ENCODE measurements at places on chromosomes 7 and 10.

GRCh38 chr10:34959786-34960185, 130.4 kb downstream of the CUL2 start:
- DNase-seq, result no peak

DNA sequence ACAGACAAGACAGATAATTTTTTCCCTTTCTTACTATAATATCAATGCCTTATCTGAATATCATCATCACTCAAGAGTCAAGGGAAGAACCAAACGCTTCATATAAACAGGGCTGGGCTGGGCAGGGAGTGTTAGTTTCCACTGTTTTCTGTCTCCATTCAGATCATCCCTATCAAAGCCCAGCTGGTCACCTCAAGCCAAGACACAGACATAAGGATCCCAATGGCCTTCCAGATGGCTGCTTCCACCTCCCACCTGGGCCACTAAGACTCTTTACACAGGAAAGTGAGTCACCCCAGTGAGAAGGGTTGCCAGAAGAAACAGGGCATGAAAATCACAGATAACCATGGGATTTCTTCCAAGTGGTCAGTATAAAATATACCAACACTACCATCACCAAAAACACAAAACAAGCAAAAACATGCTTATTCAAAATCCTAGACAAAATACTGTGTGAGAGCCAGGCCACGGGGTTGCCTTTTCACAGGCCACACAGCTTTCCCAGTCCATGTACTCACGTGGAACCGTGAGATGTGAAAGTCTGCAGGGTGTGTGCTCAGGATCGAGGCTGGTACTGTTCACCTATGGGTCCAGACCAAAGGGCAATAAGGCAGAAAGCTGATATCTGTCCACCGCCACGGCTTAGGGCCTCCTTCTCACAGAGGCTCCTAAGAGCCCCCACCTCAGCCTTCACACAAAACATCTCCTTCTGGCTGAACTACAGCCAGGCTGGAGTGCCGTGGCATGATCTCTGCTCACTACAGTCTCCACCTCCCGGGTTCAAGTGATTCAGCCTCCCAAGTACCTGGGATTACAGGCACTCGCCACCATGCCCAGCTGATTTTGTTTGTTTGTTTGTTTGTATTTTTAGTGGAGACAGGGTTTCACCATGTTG, 5.7 kb downstream of the PRSS1 start:
- DNase-seq, result no peak

- no peak for DNase-seq
Observed at GRCh38 chr10:59894114-59894513, 12.2 kb downstream of the CCDC6 start.

- no peak for DNase-seq
Observed at GRCh38 chr7:151094675-151095074, 8.4 kb downstream of the AGAP3 start.

DNA sequence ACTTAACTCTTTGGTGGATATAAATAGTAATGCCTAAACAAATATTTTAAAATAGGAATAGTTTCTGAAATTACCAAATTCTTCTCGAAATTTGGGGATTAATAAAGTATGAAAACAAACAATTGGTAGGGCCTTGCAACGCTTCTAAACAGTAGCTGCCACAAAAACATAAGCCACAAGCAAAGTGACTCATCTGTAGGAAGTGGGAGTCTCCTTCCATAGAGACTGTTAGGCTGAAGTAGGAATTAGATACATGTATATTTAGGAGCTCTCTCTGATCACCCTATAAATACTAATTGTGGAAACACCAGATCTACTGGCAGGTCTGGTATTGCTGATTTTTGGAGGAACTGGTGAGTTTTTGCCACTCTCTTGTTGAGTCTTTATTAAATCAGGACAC, 5.7 kb upstream of the LMOD2 start:
- no peak for DNase-seq

- DNase-seq, result no peak
Observed at GRCh38 chr10:70775679-70776454, 9.3 kb downstream of the TBATA start.

DNA sequence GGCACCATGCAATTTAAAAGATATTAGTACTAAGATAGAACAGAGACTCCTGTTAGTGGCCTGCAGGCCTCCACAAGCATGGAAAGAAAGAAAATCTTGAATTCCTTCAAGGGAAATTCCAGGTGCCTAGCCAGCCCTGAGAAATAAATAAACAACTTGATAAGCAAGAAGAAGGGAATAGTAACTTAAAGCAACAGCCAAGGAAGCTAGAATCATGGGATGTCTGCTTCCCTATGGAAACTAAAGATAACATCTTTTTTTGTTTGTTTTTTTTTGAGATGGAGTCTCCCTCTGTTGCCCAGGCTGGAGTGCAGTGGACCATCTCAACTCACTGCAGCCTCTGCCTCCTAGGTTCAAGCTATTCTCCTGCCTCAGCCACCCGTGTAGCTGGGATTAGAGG, 128.6 kb downstream of the SKIDA1 start:
- no peak for DNase-seq

GRCh38 chr7:3806516-3806915, 505.5 kb downstream of the SDK1 start:
- DNase-seq, result no peak

DNA sequence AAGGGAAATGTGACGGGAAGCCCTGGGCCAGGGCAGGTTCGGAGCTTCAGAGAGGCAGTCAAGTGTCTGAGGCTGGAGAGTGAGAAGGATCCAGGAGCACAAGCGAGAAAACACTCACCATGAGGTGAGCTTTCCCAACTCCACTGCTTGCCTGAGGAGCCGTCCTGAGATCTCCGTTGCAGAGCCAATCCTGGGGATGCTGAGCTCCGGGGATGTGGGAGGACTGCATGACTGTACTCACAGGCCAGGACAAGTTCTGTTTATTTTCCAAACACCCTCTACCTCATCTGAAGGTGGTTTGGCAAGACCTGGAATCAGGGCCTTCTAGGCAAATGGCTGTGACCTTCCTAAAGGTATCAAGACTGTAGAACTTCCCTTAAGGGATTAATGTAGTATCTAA, 38.7 kb downstream of the GLI3 start:
- no peak for DNase-seq

DNA sequence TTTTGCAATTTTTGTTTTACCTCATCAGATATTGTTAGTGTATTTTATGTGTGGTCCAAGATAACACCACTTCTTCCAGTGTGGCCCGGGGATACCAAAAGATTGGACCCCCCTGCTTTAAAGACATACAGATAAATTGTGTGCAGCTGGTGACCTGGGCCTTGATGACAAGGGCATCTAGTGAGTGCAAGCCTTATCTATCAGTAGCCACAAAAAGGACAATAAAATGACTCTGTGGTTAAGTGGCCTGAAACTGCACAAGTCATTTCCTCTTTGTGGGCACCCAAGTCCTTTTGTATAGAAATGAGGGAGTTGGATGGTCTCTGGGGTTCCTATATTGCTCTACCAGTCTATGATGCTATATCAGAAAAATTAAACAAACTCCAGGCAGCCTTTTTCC, 98.1 kb downstream of the PARD3 start:
- no peak for DNase-seq

GRCh38 chr10:43218206-43218950, 48.5 kb downstream of the RASGEF1A start:
- DNase-seq, result no peak

- no peak for DNase-seq
Observed at GRCh38 chr10:86067436-86068050, 299.1 kb downstream of the GRID1 start.

DNA sequence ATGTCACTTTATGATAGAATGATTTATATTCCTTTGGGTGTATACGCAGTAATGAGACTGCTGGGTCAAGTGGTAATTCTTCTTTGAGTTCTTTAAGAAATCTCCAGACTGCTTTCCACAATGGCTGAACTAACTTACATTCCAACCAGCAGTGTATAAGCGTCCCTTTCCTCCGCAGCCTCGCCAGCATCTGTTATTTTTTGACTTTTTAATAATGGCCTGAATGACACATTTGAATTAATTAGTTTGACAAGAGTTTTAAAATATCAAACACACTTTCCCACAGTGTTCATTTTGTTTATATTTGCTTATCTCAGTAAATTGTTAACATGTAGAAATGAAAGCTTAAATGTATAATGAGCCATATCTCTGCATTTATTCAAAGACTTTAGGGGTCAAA, 116.8 kb downstream of the TES start:
- DNase-seq, result no peak

DNA sequence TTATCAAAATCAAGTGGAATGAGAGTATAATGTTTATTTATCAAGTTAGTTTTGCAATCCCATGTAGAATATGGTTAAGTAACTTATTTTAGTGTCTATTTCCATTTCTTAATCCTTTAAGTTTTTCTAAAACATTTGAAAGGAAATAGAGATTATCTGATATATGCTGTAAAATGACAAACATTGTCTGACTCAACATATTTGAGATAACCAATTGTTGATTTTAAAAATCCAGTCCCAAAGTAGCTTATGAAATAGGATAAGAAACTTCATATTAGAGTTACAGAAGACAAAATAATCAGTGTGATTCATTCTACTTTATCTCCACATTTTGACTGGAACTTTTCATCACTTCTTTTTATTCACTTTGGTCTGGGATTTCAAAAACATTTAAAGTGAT, 38.7 kb upstream of the CDK1 start:
- no peak for DNase-seq

DNA sequence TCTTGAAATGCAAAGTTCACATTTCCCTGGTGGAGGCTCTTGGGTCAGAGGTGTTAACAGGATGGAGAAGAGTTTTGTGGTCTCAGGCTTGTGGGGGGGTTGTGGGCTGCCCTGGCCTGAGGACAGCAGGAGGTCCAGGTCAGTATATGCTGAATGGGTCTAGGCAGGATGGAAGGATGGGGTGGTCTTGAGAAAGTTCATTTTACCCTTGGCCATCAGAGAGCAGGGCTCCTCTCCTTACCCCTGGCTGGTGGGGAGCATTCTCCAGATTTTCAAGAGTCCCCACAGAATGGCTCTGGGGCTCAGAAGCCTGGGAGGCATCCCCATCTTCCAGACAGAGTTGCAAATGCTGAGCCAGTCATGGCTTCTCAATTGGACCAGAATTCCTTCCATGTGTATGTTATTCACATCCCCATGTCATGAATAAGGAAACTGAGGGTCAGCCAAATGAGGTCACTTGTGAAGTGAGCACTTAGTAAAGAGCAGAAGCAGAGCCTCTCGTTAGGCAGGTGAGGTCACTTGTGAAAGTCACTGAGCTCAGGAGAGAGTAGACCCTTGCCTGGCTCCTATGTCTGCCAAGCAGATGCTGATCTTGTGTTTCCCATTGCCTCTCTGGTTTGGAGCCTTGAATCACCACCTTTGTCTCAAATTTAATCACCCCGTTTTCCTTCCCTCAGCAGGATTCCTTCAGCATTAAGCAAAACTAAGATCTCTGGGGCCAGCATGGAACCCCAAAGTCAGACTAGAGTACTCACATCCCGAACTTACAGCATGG, 33.0 kb downstream of the MBL2 start:
- DNase-seq, result no peak

DNA sequence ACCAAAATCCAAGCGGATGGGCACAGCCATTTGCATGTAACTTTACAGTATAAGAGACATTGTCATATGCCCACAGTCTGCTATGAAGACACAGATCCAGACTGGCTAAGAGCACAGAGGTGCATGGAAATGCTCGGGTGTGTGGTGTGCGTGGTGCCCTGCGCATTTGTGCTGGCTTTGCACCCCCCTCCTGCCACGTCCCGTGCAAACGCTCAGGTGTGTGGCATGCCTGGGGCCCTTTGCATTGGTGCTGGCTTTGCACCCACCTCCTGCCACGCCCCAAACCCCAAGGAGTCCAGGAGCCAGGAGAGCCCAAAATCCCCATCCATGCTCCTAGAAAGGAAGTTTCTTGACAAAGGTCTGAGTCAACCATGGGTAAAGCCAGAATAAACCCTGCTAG, 306.2 kb downstream of the PTPRN2 start:
- no peak for DNase-seq

DNA sequence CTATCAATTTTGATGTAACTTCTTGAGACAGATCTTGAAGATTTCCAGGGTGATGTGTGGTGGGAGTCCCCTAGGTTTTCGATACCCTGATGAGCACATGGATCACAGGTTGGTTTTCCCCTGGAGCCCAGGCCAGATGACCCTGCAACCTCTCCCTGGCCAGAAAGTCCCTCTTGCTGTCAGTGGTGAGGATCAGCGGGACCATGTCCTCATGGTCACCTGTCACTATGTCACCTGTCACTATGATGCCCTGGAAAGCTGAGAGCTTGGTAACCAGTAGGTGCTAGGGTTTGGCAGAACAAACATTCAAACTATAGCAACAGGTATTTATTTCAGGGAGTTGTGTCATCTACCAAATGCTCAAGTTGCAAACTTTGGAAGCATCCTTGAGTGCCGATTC, 197.9 kb downstream of the ARHGAP12 start:
- DNase-seq, result no peak

- no peak for DNase-seq
Observed at GRCh38 chr7:138324941-138325340, 135.1 kb upstream of the TRIM24 start.

DNA sequence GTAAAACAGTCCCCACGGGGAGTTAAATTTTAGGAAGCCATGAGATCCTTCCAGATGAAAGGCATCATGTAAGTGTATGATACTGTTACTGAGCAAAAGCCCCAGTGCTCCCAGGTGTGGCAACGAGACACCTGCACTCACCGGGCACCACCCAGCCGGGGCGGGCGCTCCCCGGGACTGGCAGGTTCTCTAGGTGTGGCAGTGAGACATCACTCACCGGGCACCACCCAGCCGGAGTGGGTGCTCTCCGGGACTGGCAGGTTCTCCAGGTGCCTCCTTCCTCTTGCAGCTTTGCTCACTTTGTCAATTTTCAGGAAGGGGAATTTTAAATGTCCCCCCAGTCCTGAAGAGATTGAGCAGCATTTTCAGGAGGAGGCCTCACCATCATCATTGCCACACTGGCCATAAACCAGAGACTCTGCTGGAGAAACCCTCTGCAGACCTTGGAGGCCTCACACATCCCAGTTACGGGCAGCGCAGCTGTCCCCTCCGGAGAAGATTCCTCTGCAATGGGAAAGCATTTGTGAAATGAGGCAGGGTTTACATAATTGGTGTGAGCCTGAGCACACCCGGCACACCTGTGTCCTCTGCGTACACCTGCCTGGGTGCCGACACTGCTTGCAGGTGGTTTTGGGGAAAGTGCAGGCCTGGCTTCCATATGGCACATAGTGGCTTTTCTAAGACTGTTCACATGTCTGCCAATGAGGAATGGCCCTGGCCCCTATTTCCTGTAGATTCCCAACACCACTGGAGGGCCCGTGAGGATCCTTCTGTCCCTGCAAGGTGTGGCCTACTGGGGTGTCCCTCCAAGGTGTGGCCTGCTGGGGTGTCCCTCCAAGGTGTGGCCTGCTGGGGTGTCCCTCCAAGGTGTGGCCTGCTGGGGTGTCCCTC, 191.4 kb downstream of the EBF3 start:
- DNase-seq, result no peak

GRCh38 chr10:132394936-132395703, 1.9 kb upstream of the PWWP2B start:
- no peak for DNase-seq

- no peak for DNase-seq
Observed at GRCh38 chr10:100518761-100519241, 860 bp downstream of the SEC31B start.

DNA sequence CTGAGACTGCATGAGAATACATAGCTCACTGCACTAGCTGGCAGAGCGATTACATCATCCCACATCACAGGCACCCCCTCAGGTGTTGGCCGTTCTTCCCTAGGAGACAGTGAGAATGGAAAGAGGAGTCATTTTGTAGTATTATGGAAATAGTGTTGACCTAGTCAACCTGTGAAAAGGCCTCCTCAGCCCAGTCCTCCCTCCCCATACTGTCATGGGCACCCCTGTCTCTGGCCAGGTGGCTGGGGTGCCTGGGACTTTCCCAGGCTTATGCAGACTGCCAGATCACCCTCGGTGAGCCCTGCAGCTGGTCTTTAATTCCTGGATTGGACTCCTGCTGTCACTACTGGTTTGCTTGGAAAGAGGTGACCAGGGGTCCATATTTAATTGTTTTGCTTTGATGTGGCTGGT, 4.0 kb downstream of the INPP5A start:
- DNase-seq, result no peak

All from GDM1 (cell line).